ENCODE measurements at places on chromosomes 2 and 18. TPM values are rescaled to one million over a fixed set of nuclear protein-coding genes. Genes with fewer than 3 reads are reported as not detected.
A peak's percentile ranks its signal among the peaks of the same experiment; 100 is the strongest.

GRCh38 chr2:115574667-115575066 is 1132.2 kb downstream of the DPP10 start:
- no peak for DNase-seq
- no peaks in the 10 kb centered on the region for H3K36me3 ChIP-seq
- H3K4me1 ChIP-seq, result no peaks in the 10 kb centered on the region
- no peaks in the 10 kb centered on the region for H3K27me3 ChIP-seq
- no peak overlapping the region for H3K27ac ChIP-seq

The CCDC74A gene
- polyA plus RNA-seq, result 10.4 TPM

- H3K27ac ChIP-seq, result no peak overlapping the region
- H3K4me3 ChIP-seq, result no peak overlapping the region
- H3K27me3 ChIP-seq, result no peaks in the 10 kb centered on the region
- H3K4me1 ChIP-seq, result peaks cover 30% of the 10 kb centered on the region
Observed at GRCh38 chr18:21903709-21904108, 163.1 kb downstream of the MIB1 start.

DNA sequence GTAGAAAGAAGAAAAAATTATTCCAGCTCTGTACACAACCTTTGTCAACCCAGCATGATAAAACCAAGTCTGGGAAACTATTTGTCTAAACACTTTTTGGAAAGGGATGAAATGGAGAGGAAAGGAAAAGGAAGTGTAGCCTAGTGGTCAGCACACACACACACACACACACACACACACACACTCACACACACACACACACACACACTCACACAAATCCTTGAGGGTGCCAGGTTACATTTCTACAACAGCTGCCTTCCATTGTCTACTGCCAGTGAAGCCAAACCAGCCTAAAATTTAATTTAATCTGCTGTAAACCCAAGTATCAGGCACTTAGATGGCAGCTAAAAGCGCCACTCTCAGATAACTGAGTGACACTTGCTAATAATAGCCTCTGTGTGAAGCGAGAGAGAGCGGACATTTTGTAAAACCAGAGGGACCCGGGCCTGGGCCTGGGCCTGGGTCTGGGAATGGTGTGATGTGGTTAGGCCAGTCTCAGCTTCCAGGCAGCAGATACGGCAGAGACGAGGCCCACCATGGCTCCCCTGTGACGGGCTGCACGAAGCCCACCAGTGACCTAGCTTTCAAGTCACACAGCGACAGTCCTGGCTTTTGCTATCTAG is 32.4 kb downstream of the BCL11A start:
- no peak for DNase-seq
- no peaks in the 10 kb centered on the region for H3K36me3 ChIP-seq
- H3K4me1 ChIP-seq, result peaks cover 11% of the 10 kb centered on the region
- H3K27ac ChIP-seq, result peak overlapping the region; percentile 32
- no peak overlapping the region for H3K4me3 ChIP-seq

GRCh38 chr2:177334940-177335543 is 57.5 kb upstream of the AGPS start:
- H3K4me1 ChIP-seq, result peaks cover 3% of the 10 kb centered on the region
- peak; percentile 65 for DNase-seq
- H3K27me3 ChIP-seq, result no peaks in the 10 kb centered on the region
- H3K4me3 ChIP-seq, result no peak overlapping the region
- no peak overlapping the region for H3K27ac ChIP-seq
- H3K36me3 ChIP-seq, result no peaks in the 10 kb centered on the region

The TNFAIP6 gene
- not detected for polyA plus RNA-seq

DNA sequence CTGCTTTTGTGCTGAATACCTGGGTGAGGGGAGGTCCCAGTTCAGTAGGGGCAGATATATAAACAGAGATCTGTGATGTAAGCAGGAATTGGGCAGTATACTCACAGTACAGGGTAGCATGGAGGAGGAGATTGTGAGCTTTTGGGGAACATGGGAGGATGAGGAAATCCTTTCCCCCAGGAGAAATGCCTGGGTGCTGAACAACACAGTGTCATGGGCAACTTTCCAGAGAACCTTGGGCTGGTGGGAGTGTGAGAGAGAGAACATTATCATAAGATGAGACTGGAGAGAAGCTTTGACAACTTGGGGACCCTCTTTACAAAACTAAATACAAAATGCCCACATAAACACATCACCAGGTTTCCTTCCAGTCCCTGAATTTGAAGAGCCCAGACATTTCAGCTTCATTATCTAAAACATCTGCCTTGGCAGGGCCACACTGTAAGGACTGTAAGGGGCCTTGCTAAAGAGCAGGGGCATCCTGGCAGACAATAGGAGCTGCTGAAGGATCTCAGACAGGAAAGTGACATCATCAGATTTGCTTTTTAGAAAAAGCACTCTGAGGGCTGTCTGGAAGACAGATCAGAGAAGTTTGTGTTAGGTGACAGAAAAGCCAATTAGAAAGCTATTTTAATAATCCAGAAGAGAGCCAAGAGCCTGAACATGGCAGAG is 303.1 kb upstream of the FBXO11 start:
- no peaks in the 10 kb centered on the region for H3K27me3 ChIP-seq
- no peak overlapping the region for H3K4me3 ChIP-seq
- no peak overlapping the region for H3K27ac ChIP-seq
- no peak for DNase-seq
- H3K4me1 ChIP-seq, result peaks cover 11% of the 10 kb centered on the region

- H3K36me3 ChIP-seq, result no peaks in the 10 kb centered on the region
- DNase-seq, result peak; percentile 18
- peaks cover 11% of the 10 kb centered on the region for H3K4me1 ChIP-seq
- H3K27ac ChIP-seq, result no peak overlapping the region
- no peaks in the 10 kb centered on the region for H3K27me3 ChIP-seq
Observed at GRCh38 chr18:76972846-76973519, 150.6 kb downstream of the ZNF236 start.

GRCh38 chr2:6827566-6828298 is 38.0 kb downstream of the CMPK2 start:
- no peak overlapping the region for H3K4me3 ChIP-seq
- no peak overlapping the region for H3K27ac ChIP-seq
- H3K36me3 ChIP-seq, result no peaks in the 10 kb centered on the region
- DNase-seq, result peak; percentile 6
- no peaks in the 10 kb centered on the region for H3K4me1 ChIP-seq

DNA sequence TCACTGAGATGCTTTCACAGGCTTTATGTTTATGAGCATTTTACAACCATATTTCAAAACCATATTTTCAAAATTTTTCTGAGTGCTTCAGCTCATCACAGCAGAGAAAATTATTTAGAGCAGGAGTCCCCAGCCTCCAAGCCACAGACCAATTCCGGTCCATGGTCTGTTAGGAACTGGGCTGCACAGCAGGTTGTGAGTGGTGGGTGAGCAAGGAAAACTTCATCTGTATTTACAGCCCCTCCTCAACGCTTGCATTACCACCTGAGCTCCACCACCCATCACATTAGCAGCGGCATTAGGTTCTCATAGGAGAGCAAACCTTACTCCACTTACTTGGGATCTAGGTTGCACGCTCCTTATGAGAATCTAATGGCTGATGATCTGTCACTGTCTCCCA is 165.6 kb downstream of the SEPTIN10 start:
- no peak for DNase-seq
- no peak overlapping the region for H3K4me3 ChIP-seq
- no peaks in the 10 kb centered on the region for H3K27me3 ChIP-seq
- H3K27ac ChIP-seq, result no peak overlapping the region

DNA sequence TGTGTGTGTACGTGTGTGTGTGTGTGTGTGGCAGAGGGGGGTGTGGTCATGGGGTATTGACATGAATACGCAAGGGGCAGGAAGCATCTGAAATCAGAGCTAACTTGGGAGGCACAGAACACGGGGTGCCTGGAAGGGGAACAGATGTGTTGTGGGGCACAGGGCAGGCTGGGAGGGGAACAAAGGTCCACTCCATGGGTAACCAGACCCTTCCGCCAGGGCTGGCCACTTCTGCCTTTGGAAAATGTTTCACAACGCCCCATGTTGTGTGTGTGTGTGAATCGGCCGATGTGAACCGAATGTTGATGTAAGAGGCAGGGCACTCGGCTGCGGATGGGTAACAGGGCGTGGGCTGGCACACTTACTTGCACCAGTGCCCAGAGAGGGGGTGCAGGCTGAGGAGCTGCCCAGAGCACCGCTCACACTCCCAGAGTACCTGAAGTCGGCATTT is at the start of gene SLC11A1:
Gene SLC11A1, plus strand, starts transcription at position 358 of the 451 bp plus-strand sequence. CDS start 96 bp downstream, outside the sequence.
- H3K27me3 ChIP-seq, result no peaks in the 10 kb centered on the region
- no peak for DNase-seq
- H3K27ac ChIP-seq, result no peak within 1 kb of the TSS
- H3K4me3 ChIP-seq, result no peak within 1 kb of the TSS
- no peaks in the 10 kb centered on the region for H3K4me1 ChIP-seq
- no peaks in the 10 kb centered on the region for H3K36me3 ChIP-seq

GRCh38 chr2:39782591-39782990 is 3.5 kb upstream of the THUMPD2 start:
- DNase-seq, result no peak
- H3K4me3 ChIP-seq, result no peak overlapping the region
- no peak overlapping the region for H3K27ac ChIP-seq

DNA sequence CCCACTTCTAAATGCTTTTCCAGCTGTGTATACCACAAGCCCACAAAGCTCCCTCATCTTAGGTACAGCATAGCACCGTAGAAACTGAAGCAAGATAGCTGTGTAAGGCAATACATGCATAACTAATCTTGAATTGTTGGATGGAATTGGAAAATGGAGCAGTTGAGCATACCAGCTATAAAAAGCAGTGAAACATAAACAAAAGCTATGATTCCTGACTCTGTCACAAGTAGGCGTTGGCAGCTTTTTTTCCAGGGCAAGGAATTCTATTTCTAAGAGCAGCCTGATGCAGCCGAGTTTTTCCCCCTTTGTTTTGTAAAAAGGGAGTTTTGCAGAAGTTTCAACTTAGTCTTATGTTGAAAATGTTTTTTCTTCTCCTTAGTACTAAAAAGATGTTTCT is 32.4 kb downstream of the MOGAT1 start:
- H3K27ac ChIP-seq, result no peak overlapping the region
- H3K36me3 ChIP-seq, result no peaks in the 10 kb centered on the region
- no peak for DNase-seq
- no peak overlapping the region for H3K4me3 ChIP-seq
- H3K4me1 ChIP-seq, result no peaks in the 10 kb centered on the region

GRCh38 chr18:8868276-8868675 is 162.9 kb downstream of the MTCL1 start:
- H3K4me1 ChIP-seq, result no peaks in the 10 kb centered on the region
- H3K4me3 ChIP-seq, result no peak overlapping the region
- no peaks in the 10 kb centered on the region for H3K36me3 ChIP-seq
- H3K27ac ChIP-seq, result no peak overlapping the region
- no peaks in the 10 kb centered on the region for H3K27me3 ChIP-seq
- no peak for DNase-seq

The WNT10A gene
- polyA plus RNA-seq, result not detected

The KIF5C gene
- 3.2 TPM for polyA plus RNA-seq

DNA sequence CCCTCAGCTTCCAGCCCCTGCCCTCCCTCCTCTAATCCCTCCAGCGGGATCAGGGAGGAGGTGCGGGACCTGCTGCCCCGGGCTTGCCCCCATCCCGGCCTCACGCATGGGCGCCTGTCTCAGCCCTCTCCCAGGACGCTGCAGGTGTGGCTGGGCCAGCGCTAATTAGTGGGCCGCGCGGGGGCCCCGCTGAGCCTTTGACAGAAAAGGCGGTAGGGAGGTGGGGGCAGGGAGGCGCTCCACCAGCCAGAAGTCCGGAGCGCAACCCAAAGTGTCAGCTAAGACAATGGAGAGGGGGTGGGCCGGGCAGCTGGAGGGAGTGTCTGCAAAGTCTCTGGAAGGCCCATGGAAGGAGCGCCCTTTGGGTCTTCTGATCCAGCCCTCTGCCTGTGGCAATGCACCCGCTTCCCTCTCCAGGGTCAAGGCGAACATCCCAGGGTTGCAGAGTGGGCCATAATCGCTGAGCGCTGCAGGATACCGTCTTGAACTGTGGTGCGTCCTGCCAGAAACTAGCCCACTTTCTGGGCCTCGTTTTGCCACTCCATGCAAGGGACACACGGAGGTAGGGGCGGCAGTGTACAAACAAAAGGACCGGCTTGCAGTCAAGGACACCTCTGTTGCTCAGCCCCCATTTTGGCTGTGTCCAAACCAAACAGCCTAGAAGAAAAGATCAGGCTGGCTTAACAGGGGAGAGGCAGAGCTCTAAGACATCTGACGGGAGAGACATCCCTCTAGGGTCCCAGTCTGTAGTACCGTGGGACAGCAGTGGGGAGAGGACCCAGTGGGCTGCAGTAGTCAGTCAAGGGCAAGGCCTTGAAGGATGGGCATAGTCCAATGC is 3.5 kb downstream of the ATP6V1B1 start:
- H3K36me3 ChIP-seq, result no peaks in the 10 kb centered on the region
- H3K27ac ChIP-seq, result no peak overlapping the region
- peaks cover 8% of the 10 kb centered on the region for H3K4me1 ChIP-seq
- no peak overlapping the region for H3K4me3 ChIP-seq

The BUB1 gene
- 17.9 TPM for polyA plus RNA-seq

DNA sequence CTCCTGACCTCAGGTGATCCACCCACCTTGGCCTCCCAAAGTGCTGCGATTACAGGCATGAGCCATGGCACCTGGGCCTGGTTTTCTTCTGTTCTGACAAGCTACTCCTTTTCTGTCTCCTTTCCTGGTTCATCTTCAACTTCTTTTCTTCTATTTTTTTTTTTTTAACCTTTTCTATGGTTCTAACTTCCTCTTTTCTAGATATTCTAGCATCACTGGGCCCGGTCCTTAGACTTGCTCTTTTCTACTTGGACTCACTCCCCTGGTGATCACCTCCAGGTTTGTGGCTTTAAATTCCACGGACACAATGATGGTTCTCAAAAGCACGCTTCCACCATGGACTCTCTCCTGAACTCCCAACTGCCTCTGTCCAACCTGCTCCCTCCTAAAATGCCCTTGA is 2.0 kb downstream of the EIF2AK2 start:
- no peak for DNase-seq
- no peaks in the 10 kb centered on the region for H3K27me3 ChIP-seq
- H3K27ac ChIP-seq, result no peak overlapping the region
- H3K4me1 ChIP-seq, result peaks cover 4% of the 10 kb centered on the region

DNA sequence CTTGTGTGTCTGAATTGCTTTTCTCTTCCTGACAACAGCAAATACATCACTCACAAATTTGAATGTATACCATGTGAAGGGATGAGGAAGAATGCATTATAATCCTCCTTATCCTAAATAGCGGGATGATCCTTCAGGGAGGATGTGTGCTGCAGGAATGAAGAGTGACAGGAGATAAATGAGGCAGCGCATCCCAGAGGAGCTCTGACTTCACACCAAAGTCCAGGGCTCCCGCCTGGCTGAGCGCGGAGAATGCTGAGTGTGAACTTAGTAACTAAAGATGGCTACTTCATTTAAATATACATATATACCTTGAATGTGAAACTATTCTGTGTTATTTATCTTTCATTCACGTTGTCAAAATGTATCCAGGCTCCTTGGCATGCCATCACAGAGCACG is 145.2 kb upstream of the TPO start:
- H3K36me3 ChIP-seq, result no peaks in the 10 kb centered on the region
- no peak overlapping the region for H3K4me3 ChIP-seq
- DNase-seq, result no peak
- no peaks in the 10 kb centered on the region for H3K27me3 ChIP-seq

- peaks cover 41% of the 10 kb centered on the region for H3K4me1 ChIP-seq
- H3K27ac ChIP-seq, result peak overlapping the region; percentile 80
- no peaks in the 10 kb centered on the region for H3K36me3 ChIP-seq
- H3K4me3 ChIP-seq, result no peak overlapping the region
- no peaks in the 10 kb centered on the region for H3K27me3 ChIP-seq
Observed at GRCh38 chr2:195533771-195534642, 123.0 kb upstream of the SLC39A10 start.

The CCDC150 gene
- polyA plus RNA-seq, result 9.9 TPM

GRCh38 chr2:233143700-233144331 is 83.7 kb downstream of the INPP5D start:
- no peak overlapping the region for H3K27ac ChIP-seq
- DNase-seq, result no peak
- peaks cover 5% of the 10 kb centered on the region for H3K4me1 ChIP-seq
- peaks cover 30% of the 10 kb centered on the region for H3K27me3 ChIP-seq

Data from cardiac muscle cell (in vitro differentiated cells and primary cell).